Right lung (tissue), 10 donors: ENCODE measurements at places on chromosomes 11 and 22. TPM values are rescaled to one million over a fixed set of nuclear protein-coding genes. Genes with fewer than 3 reads are reported as not detected.

GRCh38 chr11:88704485-88704884 is 361.3 kb downstream of the GRM5 start:
- DNase-seq: no peak

BTBD18 gene
- 0.24 TPM for polyA plus RNA-seq

- DNase-seq: no peak
These were observed 11.3 kb downstream of the MAML2 start for GRCh38 chr11:96331699-96332116.

TMA7B gene
- polyA plus RNA-seq: 0.22 TPM

SLC5A1 gene
- polyA plus RNA-seq: 0.26 TPM

GRCh38 chr11:126355926-126356897 is 726 bp downstream of the ST3GAL4 start:
- DNase-seq: no peak

SIK3 gene
- polyA plus RNA-seq: 34.2 TPM

GRCh38 chr11:119380160-119380826 is 1.2 kb downstream of the USP2 start:
- no peak for DNase-seq

GRCh38 chr11:106495046-106495445 is 417.6 kb downstream of the AASDHPPT start:
- no peak for DNase-seq

DNA sequence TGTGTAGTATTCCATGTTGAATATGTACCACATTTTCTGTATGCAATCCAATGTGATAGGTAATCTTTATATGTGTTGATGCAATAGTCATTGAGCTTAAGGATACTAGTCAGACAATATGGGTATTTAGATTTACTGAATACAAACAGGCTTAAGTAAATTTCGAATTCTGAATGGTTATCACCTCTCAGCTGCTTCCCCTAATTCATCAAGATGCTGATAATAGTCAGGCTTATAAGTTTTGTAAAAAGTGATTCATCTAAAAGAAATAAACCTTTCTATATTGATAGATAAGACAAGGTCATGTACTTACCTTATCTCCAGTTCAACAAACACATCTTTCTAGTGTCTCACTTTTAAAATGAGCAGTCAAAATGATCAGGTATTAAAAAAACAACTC is 205.5 kb downstream of the CASP12 start:
- DNase-seq: no peak

DNA sequence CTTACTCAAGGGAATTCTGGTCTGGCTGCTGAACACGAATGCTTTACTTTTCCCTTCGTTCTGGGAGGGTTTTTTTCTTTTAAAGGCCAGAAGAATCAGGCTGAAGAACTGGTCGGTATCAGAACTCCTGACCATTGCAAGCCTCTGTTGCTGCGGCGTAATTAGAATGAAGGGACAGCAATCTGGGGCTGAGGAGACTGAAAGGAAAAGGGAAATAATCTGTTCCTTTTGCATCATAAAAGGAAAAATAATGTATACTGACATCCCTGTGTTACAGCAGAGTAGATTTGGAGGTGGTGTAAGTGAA is 670 bp downstream of the SC5D start:
- DNase-seq: no peak

GRCh38 chr11:77411137-77411707 is 62.7 kb downstream of the PAK1 start:
- no peak for DNase-seq

- no peak for DNase-seq
These were observed 16.4 kb upstream of the CACNA1I start for GRCh38 chr22:39554151-39554550.
